ENCODE measurements at places on chromosomes 16 and 17.

DNA sequence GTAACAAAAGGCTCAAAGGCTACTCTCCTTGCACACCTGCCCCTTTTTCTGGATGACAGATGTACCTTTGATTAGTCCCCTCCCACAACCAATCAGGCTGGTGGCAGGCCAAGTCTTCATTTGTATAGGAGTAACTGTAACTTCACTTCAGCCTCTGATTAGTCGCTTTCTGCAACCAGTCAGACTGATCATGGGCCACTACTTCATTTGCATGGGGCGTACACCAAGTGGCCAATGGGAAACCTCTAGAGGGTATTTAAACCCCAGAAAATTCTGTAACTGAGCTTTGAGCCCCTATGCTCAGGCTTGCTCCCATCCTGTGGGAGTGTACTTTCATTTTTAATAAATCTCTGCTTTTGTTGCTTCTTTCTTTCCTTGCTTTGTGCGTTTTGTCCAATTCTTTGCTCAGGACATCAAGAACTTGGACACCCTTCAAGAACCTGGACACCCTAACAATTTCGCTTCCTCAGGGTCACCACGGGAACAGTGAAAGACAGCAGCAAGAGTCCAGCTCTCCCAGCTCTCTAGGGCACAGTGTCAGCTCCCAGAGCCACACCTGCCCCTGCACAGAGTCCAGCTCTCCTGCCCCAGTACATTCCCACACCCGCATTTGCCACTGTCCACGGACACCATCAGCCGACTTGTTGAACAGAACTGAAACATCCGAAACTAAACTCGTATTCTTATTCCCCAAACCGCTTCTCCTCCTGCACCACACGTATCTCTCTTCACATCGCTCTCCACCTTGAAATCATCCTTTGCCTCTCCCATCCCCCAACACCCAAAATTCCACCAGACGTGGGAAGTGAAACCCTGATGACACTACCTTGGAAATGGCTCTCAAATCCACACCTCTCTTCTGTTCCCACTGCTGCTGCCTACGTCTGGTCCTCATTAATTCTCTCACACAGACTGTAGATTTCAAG is 53.4 kb downstream of the ABCC12 start:
- no peak for DNase-seq

GRCh38 chr17:40516581-40517285 is 15.3 kb upstream of the TNS4 start:
- no peak for DNase-seq

- DNase-seq = no peak
Measured at GRCh38 chr17:43449470-43450248, 34.1 kb upstream of the DHX8 start.

DNA sequence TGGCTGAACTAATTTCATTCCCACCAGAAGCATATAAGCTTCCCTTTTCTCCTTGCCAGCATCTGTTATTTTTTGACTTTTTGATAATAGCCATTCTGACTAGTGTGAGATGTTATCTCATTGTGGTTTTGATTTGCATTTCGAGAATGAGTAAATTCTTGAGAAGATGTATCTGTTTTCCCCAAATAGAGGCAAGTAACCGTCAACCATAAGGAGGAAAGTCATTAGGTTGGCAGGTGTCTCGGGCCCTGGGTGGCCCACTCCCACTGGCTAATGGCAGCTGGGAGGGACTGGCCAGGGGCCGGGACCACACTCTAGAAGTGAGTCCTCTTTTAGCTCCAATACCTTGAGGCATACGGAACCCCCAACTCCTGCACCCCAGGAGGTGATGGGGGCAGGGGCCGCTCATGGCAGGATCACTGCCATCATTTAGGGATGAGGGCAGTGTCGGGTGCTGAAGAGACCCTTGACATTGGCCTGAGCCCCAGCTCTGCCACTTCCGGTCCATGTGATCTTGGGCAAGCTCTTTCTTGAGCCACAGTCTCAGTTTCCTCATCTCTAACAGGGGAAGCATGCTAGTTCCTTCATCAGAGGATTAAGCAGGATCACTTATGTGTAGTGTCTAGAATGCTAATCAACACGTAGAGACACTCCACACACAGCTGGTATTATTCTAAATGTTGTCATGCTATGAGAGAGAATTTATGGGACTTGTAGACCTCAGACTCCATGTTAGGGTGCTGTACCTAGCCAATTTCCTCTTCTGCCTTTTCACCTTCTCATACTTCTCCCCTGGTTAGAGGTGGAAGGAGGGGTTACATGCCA is 44.3 kb downstream of the RGS9 start:
- no peak for DNase-seq

DNA sequence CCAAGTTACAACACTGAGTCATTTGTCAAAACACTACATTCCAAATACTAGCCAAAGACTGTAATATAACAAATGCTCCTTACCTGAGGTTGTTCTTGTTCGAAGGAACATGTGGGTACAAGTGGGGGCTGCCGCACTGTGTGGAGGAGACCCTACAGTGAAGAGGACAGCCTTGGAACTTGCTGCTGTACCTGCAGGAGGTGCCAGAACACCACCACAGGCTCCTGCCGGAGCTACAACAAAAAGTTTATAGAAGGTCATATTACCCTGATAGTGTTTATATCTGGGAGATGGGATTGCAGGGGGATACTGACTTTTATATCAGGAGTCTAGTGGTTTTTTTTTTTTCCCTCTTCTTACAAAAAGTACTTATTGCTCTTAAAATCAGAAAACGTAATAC is 37.8 kb upstream of the ALDH3A1 start:
- peak; percentile 49 for DNase-seq

DNA sequence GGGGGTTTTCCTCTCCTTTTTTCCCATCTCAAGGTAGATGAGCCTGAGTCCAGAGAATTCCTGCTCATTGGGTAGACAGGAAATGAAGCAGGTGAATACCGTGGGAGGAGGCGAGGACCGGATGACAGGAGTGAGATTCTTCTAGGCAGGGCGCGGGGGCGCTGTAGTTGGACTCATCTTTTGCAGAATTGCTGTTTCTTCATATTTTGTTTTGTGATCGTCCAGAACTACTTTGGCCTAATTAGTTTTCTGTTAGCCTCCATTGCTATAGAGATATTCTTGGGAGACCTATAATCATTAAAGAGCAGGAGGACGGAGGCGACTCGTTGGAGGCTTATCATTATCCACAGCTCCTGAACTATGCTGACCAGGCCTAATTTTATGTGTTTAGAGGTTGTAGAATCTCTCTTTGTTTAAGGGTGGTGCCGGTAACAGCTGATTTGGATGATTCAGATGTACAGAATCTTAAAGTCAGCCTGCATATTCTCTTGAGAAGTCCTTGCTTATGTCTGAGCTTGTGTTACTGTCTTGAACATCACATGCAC is 650 bp downstream of the ATP6V0A1 start:
- peak; percentile 73 for DNase-seq

- no peak for DNase-seq
Measured at GRCh38 chr16:34050787-34051320, 591.4 kb downstream of the TP53TG3F start.
